Activated T-cell treated with anti-CD3 and anti-CD28 coated beads, Interleukin-2, amount 50 U/mL, for 1 hour (primary cell): ENCODE measurements at places on chromosomes 4 and X.

- DNase-seq = no peak
Observed at GRCh38 chr4:39302901-39303300, 63.3 kb downstream of the RFC1 start.

DNA sequence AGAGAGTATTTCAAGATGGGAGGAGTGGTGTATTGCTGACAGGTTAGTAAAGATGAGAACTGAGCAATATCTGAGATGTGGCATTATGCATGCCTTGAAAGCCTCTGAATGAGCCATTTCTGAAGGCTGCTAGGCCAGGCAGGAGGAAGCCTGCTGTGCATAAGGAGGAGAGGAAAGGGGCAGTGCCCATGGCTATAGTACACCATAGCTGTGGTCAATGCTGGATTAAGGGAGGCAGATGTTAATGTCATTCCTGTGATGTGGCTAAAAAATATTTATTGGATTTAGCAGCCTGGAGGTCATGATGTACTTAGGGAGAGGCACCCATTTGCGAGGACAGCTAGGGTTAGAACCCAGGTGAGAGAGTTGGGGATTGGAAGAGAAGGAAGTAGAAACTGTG lies 130.0 kb upstream of the LNX1 start:
- DNase-seq = no peak

GRCh38 chr4:59831746-59832145 lies 1368.4 kb upstream of the ADGRL3 start:
- DNase-seq = no peak

DNA sequence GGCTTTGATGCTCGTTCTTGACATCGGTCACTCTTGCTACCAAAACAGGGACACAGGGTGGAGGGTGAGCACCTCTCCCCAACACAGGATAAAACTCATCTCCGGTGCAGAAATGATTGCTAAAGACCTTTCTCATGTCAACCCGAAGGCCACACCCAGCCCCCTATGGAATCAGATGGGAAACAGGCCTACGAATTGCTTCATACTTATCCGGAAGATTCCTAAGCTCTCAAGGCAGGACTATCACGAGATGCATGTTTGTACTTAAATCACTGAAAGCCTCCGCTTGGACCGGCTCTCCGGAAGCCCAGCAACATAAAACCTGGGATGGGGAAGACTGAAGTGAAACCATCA lies 74.9 kb downstream of the MTMR1 start:
- DNase-seq = no peak

DNA sequence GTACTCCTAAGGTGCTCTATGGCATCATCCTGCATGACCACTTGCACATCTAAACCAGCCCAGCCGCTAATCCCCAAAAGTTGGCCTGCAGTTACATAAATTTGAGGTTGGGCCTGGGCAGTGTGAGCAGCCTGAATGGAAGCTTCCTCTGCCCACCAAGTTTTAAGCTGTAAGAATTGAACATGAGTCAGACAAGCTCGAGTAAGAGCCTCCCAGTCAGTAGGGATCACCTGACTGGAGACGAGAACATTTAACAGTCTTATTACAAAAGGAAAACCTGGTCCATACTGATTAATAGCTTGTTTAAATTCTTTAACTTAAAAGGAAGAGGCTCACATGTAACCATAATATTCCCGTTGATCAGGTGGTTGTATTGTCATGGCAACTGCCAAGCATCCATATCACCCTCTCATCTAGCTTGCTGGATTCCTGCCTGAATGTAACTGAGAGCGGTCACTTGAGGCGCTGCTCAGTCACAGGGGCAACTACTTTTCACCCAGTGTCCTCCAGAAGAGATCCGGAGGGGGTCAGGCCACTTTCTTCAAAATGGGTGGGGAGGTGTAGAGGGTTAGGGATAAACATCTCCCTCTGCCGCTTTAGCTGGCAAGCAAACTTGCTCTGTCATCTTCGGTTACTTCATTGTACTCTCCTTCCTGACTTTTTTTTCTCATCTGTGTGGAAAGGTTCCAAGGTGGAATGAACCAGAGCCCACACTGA lies 56.6 kb upstream of the WDR1 start:
- DNase-seq = no peak

DNA sequence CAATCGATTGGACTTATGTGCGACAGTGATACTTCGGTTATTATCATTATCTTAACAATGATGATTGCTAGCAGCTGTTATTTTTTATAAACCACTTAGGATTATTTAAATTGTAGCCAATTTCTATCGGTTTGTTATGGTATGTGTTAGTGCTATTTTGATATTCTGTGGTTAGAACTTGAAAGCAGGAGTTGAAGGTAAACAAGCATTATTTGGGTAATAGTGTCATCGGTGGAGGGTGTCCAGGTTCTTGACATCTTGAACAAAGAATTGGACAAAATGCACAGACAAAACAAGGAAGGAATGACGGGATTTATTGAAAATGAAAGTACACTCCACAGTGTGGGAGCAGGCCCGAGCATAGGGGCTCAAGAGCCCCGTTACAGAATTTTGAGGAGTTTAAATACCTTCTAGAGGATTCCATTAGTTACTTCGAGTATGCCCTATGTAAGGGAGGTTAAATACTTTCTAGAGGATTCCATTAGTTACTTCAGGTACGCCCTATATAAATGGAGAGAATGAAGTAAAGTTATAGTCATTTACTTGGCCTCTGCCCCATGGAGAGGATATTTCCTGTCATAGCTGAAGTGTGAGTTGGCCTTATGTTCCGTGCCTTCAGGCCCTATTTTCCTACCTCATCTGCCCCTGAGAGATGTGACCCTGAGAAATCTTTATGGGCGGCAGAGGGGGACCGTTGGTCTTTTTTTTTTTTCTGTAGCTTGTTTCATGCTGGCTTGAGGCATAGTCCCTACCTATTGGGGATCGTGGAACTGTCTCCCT lies 13.1 kb downstream of the MOB1B start:
- DNase-seq = no peak

DNA sequence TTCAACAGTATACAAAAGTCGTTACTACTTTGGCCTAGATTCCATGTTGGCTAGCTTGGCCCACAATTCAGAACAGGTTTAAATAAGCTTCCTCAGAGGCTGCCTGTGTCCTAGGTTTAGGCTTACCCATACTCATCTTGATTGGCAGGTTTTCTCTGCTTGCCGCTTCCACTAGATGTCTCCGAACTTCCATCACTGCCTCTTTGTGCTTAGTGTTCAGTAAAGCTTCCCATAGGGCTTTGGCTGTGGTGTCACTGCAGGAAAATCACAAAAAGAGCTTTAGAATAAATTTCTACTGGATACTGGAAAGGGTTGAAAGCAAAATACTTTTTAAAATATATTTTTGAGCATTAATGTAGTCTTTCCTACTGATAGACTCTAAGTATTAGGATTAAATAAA lies 52.4 kb downstream of the SCFD2 start:
- DNase-seq = no peak

GRCh38 chr4:47939456-47939855 lies 25.1 kb upstream of the NFXL1 start:
- DNase-seq = no peak

- no peak for DNase-seq
Observed at GRCh38 chr4:14236359-14236758, 608.8 kb upstream of the BOD1L1 start.

DNA sequence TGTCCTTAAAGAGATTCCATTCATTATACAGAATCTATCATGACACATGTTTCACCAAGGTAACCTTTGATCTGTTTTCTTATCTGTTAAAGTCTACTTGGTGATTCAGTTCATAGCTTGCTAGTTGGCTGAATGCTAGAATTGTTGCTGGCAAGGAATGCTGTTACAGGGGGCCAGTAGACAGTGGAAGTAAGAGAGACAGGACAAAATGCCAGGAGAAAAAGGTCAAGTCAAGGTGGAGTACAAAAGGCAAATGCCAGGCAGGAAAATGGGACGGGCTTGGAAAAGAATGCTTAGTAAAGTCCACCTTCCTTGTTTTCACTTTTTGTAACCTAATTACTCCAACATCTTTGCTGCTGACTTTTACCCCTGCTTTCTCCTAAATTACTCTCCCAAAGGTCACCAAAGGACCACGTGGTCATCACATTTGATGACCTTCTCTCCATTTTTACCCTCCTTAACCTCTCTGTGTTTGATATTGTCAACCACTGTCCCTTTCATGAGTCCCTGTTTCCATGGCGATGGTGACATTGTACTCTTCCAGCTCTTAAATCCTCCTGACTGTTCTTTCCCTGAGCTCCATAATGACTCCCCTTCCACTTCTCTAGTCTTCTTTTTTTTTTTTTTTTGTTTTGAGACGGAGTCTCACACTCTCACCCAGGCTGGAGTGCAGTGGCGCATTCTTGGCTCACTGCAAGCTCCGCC lies 24.5 kb upstream of the TAPT1 start:
- no peak for DNase-seq

DNA sequence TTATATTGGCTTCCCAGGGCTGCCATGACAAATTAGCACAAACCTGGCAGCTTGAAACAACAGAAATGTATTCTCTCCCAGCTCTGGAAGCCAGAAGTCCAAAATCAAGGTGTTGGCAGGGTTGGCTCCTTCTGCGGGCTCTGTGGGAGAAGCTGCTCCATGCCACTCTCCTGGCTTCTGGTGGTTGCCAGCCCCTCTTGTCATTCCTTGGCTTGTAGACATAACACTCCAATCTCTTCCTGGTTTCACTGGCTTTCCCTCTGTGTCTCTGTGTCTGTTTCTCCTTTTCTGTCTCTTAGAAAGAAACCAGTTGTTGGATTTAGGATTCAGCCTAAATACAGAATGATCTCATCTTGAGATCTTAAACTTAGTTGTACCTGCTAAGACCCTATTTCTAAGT lies 85.5 kb downstream of the USP46 start:
- DNase-seq = no peak

DNA sequence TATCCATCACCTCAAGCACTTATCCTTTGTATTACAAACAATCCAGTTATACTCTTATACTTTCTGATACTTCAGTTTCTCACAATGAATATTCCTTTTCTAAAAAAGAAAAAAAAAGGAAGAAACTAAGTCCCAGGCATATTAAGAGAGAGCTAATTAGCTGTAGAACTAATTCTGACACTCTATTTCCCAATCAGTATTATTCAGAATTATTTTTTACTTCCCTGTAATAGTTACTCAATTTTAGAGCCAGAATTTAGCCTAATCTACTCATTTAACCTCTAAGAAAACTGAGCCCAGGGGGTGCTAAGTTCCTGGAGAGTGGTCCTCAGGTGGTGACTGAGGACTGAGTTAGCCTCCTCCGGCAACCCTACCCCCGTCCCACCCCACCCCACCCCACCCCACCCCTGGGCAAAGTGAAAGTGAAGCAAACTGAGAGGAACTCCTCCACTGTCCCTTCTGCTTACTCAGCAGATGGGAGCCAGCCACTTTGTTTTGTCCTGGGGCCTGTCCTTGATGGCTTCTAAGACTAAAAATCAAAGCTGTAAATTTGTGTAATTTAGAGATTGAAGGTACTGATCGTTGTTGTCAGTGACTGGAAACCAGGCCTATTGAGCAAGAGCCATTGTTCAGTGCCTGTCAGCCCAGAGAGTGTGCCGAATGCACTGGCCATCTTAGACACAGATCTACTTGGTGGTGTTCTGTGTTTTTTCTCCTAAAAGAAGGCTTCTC lies 162.1 kb downstream of the CBR4 start:
- DNase-seq = no peak

DNA sequence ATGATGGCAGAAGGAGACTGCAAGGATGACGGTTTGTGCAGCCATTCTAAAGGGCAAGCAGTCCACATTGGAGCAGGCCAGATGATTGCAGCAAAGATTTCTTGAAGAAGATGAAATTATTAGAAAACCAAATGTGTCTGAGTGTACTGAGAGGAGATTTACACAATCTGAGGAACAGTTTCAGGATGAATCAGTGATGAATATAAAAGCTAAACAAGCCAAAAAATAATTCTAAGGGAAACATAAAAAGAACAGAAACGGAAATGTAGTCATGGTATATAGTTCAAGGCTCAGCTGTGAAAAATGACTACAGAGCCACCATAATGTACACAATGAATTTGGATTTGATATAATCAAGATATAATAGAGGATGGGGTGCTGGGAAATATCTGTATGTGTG lies 168.5 kb downstream of the PDGFC start:
- no peak for DNase-seq

DNA sequence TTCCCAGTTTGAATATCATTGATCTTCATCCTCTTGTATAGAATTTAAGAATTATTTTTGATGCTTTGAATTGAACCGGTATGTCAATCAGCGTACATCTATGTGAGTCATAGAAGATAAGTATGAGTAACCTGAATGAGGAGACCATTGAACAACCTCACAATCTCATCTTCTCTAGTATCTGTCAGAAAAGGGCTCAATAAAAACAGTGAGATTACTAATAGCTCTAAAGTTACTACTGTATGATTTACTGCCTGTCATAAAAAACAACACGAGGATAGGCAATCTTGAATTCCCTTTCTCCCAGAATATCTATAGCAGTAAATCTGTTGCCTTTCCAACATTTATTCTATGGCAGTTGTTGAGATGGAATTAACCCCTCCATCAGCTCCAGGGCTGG lies 36.1 kb downstream of the PHOX2B start:
- no peak for DNase-seq

- DNase-seq = no peak
Observed at GRCh38 chr4:82679531-82679930, 117.7 kb upstream of the TMEM150C start.

DNA sequence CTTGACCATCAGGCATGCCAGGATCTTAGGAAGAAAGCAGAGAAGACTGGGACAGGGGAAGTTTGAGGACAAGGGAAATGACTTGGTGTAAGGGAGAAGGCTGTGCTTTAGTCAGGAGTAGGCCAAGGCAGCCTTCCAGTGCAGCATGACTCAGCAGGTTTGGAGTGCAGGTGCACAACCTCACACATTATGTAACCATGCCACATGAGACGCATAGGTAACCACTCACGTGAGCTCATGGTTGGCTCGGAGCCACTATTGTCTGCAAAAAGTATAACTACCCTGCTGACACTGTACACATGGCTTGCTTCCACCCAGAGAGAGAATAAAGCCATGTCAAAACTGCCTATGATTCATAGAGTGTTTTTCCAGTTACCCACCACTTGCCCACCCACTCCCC lies 715.9 kb downstream of the SMARCA1 start:
- no peak for DNase-seq

GRCh38 chr4:166622425-166622977 lies 611.8 kb downstream of the SPOCK3 start:
- DNase-seq = no peak

DNA sequence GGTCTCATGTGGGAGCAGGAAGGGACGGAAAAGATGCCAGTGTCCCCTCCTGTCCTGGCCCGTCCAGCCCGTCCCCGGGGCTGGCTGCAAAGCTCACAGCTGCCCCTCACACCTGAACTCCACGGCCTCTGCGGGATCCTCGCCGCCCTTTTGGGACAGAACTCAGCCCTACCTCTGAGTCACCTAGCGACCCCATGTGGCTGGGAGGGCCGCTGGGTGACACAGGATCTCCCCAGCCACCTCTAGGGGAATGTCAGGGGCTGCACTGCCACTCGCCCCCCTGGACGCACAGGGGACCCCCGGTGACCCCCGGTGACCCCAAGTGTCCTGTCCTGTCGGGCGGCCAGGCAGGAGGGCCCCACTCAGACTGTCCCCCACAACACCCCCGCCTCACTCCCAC lies 748 bp downstream of the FAM9B start:
- no peak for DNase-seq

GRCh38 chr4:186809070-186809469 lies 85.4 kb upstream of the FAT1 start:
- no peak for DNase-seq

GRCh38 chrX:117839544-117839943 lies 277.1 kb downstream of the KLHL13 start:
- no peak for DNase-seq

- DNase-seq = no peak
Observed at GRCh38 chrX:53056292-53056691, 7.7 kb downstream of the GPR173 start.
